HT-29 (cell line): ENCODE measurements at places on chromosomes 7 and 10.

DNA sequence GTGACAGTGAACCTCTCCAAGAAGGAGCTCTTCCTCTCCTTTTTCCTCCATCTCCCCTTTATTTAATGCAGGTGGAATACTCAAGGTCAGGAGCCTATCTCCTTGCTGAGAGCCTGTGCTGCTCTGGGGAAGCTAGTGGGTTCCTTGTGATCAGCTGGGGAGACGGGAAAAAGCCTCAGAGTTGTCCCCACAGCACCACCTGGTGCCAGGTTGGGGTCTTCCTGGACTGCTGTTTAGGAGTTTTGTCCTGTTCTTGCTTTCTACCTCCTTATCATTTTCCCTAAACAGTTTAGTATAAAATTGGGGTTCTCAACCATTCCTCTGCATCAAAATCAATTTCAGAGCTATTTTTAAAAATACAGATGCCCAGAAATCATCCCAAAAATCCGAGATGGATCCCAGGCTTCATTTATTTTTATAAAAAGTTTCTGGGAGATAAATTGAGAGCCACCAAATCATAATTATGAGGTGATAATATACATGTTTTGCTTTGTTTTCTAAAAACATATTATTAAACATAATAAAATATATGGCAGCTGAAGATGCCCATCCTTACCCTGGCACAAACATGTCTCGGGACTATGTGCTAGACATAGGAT, 44.3 kb downstream of the MACC1 start:
- DNase-seq, result peak; percentile 75

GRCh38 chr10:2121929-2122328, 384.6 kb upstream of the ADARB2 start:
- DNase-seq, result no peak

- no peak for DNase-seq
Measured at GRCh38 chr7:132643302-132643701, 67.0 kb upstream of the PLXNA4 start.

DNA sequence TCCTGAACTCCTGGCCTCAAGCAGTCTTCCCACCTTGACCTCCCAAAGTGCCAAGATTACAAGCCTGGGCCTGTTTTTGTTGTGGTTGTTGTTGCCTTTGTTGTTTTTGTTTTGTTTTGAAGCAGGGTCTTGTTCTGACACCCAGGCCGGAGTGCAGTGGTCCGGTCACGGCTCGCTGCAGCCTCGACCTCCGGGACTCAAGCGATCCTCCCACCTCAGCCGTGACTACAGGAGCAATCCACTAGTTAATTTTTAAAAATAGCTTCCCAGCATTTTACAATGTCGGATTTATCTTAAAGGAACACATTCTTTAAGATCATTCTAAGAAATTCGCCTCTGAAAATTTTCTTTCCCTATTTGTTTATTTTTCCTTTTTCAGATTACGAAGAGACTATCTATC, 27.7 kb upstream of the AP5Z1 start:
- no peak for DNase-seq

- DNase-seq, result no peak
Measured at GRCh38 chr10:113739031-113739430, 12.5 kb upstream of the PLEKHS1 start.

- DNase-seq, result peak; percentile 88
Measured at GRCh38 chr10:97543025-97543546, 29.5 kb upstream of the ANKRD2 start.

DNA sequence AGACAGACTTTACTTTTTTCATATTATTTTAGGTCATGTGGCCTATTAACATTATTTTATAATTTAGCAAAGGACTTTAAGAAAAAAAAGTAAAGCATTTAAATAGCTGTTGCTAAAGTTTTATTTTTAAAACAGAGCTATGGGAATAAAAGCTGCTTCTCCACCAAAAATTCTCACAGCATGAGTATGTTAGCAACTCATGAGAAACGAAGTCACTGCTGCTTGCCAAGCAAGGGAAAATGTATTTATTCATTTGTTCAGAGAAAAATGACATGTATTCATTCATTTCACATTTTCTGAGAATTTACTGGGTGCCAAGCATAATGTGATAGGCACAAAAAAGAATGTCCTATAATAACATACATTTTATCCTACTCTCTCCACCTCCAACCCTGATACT, 5.1 kb downstream of the LRRC72 start:
- DNase-seq, result no peak

DNA sequence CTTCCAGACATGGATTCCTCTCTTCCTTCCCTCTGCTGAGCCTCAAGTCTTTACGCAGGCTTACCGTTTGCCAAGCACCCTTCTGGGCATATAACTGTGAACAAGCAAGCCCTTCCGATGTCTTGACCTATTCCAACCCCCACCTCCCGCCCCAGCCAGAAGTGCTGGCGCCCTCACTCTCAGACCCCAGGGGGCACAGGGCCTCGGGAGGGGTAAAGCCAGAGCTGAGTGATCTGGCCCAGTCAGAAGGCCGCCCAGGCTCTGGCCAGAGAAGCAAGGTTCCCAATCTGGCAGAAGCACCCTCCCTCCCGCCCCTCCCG, 1.2 kb downstream of the PRRT4 start:
- no peak for DNase-seq

- no peak for DNase-seq
Measured at GRCh38 chr7:55770778-55771177, 91.8 kb downstream of the SEPTIN14 start.

- DNase-seq, result no peak
Measured at GRCh38 chr10:47296156-47296894, 3.7 kb upstream of the GDF10 start.

- DNase-seq, result no peak
Measured at GRCh38 chr7:90657481-90657880, 61.4 kb downstream of the CDK14 start.

DNA sequence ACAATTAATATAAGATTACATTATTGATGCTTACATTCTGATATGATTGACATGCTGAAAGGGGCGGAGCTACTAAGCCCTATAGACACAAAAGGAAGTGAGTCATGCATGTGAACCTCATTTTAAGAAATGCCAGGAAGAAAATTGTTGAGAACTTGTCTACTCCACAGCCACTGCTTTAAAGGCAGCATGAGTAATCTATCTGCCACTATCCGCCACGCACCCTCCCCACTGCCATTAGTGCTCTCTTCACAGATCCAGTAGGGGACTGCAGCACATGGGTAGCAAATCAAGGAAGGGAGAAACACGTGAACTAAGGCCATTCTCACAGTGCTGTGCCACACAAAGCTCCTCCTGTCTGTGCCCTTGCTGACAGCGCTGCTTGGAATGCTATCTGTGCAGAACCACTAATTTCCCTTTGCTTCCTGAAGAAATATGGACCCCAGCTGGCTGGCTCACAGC, 524.8 kb downstream of the GRM8 start:
- DNase-seq, result peak; percentile 51

DNA sequence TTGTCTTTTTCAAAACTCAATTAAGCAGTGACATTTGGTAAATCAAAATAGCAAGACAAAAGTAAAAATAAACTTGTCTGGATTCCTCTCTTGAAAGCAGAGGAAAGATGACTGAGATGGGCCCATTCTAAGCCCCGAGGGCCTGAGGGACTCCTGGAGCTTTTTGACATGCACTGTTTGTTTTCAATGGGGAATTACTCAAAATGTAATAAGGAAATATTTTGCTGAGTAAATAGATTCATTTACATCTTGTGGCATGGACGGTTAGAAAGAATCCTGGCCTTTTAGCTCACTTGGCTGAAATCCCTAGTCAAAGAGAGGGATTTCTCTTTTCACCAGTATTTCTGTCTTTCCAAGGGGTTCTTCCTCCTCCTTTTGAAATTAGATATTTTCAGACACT, 108.0 kb downstream of the MKX start:
- no peak for DNase-seq

DNA sequence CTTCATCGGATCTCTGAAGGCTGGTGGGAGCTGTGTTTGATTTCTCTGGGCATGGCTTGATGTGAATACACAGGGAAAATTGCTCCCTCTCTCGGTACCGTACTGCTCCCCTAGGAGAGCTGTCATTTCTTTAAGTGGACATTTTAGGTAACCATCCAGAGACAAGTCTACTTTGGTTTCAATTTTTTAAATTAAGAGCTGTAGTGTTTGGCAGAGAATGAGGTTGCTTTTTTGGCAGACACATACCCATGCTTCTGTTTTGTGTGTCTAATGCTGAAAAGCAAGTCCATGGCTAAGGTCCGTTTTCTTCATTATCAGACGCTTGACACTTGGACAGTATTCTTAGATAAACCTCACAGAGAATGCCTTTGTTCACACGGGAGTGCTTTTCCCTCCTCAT, 61.3 kb upstream of the TRIL start:
- DNase-seq, result no peak

DNA sequence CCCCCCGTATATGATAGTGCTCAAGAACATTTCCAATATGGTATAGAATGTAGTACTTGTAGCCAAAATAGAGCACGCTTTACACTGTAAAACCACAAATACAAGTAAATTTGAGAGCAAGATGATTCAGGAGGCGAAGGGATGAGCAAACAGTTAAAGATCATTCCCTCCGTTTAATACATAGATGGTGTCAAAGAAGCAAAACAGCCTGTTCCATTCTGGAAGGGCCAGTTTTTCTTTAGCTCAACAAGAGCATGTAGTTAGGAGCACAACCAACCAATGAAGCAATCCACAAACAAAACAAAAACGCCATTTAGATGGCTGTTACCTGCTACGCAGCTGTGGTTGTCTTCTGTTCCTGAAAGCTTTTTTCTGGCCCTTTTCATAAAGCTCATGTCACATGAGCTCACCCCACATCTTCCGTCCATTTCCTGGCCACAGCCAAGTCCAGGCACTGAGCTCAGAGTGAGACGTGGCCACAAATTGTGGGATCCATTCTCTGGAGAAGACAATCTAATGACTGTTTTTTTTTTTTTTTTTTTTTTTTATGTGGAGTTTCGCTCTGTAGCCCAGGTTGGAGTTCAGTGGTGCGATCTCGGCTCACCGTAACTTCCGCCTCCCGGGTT, 185.6 kb downstream of the FANK1 start:
- no peak for DNase-seq
